ENCODE measurements at places on chromosomes 13 and 19.

DNA sequence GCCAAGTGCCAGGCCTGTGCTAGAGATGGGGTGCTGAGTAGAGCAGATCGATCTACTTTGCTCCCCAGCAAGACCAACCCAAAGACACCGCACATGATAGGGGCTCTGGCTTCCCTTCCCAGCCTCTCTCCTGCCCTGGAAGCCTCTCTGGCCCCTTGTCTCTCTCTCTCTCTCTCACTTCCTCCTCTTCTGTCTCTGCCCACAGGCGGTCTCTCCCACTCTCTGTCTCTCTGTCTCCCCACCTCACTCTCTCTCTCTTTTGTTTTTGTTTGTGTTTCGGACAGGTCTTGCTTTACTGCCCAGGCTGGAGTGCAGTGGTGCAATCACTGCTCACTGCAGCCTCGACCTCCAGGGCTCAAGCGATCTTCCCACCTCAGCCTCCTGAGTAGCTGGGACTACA is 1.3 kb downstream of the SELENOV start:
- DNase-seq: no peak

GRCh38 chr13:110001670-110002275 is 215.4 kb upstream of the IRS2 start:
- no peak for DNase-seq

DNA sequence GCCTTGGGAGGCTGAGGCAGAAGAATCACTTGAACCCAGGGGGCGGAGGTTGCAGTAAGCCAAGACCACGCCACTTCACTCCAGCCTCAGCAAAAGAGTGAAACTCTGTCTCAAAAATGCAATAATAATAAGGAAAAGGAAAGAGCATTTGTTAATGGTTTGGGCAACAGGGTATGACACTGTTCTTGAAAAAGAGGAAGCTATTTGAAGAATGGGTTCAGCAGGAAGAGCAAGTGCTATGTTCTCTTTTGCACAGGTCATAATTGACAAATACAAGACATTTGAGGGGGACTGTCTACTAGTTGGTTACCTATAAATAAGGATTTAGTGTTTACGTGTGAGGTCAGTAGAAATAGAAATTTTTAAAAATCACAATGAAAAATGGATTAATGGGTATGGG is 218.3 kb downstream of the DCT start:
- no peak for DNase-seq

GRCh38 chr13:88617176-88617575 is 946.0 kb downstream of the SLITRK5 start:
- DNase-seq: no peak

DNA sequence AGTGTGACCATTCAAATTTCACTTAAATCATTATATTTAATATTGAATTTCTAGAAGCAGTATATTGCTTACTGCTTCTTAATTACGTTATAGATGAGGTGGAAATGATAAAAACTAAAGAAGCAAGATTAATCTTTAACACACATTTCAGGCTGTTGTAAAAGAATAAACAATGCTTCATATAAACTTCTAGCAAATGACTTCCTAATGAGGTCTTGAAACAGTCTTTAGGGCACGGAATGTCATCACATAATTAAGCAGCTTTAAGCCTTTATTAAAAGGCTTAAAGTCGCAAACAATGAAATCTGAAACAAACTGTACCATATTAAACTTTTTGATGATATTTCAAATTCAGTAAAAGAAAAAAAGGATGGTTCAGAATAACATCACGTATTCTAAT is 1.9 kb downstream of the SLITRK6 start:
- no peak for DNase-seq

DNA sequence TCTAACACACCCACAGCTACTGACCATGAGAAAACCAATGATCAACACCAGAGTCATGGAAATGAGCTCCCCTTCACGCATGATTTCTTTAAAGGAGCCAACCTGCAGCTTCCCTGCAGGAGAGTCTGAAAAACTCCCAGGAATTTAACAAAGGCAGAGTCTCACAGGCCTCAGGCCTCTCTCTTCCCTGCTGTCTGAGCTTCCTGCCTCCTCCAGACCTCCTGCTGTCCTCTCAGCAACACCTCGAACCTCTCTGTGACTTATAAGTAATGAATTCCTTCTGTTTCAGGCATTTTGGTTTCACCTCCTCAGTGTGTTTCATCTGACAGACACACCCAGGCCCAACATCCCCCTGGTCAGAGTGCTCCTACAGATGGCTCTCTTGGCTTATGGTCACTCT is 1044.4 kb downstream of the UQCRFS1 start:
- peak; percentile 15 for DNase-seq

GRCh38 chr19:6736917-6737283 is 480 bp downstream of the GPR108 start:
- DNase-seq: no peak

GRCh38 chr13:36959456-36960116 is 39.5 kb upstream of the SMAD9 start:
- no peak for DNase-seq

DNA sequence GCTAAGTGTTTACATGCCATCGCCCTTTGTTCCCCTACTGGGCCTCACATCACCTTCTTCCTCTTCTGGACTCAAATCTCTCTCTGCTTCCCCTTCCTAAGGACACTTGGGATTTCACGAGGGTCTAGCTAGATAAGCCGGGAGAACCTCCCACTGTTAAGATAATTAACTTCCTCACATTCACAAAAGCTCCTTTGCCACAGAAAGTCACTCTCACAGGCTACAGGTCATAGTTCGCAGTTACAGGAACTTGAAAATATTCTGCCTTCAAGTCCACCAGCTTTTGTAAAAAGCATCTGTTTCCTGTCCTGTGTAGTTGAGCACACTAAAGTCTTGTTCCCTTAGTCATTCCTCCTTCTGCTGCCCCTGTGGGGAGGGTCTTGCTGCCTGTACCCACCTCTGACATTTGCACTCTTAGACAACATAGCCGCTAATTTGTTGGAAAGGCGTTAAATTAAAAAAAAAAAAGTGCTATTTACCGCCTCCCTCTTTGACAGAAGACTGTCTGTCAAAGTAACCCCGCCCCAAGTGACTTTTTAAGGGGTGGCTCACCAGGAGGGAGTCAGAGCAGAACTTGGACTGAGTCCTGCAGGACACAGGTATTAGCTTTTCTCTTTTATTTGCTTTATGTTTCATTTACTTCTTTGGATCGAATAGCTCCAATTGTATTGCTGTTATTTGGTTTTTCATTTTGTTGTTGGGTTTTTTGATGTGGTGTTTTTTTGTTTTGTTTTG is 26.8 kb upstream of the CEACAM21 start:
- no peak for DNase-seq

DNA sequence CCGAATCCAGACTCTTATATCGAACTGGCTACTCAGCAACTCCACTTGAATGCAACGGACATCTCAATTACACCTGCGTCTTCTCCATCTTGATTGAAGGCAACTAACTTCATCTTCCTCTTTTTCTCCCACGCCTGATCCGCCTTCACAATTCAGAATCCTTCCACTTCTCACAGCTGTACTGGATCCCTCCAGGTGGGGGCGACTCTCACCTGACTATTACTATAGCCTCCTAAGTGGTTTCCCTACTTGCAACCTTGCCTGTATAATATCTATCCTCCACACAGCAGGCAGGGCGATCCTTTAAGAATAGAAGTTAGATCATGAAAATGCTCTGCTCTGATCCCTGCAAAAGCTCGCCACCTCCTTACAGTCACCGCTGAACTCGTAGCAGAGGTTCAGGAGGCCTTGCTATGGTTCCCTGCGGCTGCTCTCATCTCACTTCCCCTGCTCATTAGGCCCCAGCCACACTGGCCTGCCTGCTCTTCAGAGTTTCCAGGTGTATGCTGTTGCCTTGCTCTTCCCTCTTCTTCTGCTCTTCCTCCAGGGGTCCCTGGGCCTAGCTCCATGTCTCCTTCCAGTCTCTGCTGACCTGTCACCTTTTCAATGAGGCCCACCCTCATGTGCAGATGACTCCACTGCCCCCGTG is 31.9 kb downstream of the RFXAP start:
- peak; percentile 7 for DNase-seq

DNA sequence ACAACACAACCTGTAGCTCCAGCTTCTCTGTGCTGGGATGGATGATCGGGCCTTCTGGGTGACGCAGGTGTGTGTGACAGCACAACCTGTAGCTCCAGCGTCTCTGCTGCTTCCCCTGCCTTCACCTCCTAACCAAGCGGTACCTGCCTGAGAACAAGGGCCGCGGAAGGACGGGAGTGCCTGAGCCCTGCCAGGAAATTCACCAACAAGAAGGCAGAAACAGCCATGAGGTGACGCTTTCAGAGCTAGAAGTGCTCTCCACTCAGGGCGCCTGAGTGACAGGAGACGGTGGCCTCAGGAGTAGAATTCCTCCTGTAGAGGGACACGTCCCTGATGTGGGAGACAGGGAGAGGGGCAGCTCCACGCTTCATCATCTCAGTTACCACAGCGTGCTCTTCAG is 17.4 kb downstream of the ZNF331 start:
- no peak for DNase-seq

DNA sequence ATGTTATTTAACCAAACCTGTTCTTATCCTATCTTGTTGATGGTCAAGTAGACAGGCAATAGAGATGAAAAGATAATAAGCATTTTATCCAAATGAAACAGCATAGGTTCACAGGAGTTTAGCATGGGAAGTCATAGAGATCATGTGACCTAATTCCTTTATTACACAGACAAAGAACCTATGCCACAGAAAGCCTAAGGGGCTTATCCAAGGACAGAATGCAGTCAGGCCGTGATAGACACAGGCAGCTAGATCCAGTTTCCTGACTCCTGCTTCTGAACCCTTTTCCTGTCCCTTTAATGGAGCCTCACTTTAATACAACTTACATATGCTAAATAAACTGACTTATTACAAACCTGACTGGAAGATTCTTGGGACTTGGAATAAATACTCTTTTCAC is 532.1 kb downstream of the IRS2 start:
- no peak for DNase-seq

DNA sequence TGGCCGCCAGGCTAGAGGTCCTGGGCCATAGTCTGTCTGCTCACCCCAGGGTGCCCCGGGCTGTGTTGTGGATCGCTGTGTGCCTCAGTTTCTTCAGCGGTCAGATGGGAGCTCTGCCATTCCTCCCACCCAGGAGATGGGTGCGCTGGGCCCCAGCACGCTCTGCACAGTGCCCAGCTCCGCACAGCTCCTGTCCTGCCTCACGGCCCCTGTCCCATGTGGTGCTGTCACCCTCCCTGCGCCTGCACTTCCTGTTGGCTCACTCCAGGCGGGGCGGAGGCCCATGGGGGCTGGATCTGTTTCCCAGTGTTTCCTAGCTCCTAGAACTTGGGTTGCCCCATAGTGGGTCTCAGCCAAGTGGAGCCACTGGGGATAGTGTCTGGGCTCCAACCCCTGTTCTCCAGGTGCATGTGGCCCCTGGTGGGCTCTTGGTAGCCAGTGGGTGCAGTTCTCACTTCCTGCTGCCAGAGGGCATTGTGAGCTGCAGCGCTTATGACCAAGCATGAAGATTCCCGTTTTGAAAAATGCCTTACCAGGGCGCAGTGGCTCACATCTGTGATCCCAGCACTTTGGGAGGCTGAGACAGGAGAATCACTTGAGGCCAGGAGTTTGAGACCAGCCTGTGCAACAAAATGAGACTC is 69.8 kb downstream of the KDM4B start:
- DNase-seq: peak; percentile 10

GRCh38 chr13:76481738-76482137 is 404.5 kb downstream of the KCTD12 start:
- DNase-seq: no peak

DNA sequence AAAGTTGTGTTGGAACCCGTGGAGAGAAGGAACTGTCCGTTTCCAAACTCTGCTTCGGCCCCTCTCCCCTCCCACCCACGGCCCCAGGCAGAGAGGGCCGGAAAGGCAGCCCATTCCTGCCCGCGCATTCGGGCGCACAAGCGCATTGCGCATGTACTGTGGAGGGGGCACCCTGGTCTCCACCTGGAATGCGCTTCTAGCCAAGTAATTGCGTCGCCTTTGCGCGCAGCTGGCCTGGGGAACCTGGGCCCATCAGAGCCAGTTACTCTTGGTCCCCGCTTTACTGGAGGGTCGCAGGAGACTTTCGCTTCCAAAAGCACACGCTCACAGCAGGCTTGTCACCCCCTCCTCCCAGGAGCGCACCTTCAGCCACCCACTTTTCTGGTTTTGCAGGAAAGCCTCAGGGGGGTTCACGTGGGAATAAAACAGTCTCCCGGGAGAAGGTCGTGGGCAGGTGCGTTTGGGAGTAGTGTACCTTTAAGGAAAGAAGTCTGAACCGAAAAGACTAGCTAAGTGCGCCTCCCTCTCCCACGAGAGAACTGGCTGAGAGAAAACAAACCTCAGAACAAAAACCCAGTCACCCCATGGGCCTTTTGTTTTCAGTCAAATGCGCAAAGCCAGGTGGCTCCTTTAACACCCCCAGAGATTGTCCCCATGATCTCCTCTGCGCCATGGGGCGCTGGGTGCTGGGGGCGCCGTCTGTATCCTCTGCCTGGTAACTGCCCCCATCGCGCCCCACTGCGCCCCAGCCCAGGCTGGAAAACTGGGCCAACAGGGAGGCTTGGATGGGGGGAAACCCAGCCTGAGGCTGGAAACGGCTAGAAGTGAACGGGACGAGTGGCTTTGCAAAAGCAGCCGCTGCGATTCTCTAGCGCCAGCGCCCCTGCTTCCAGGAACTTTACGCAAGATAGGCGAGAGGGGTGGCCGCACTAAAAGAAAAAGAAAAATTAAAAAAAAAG is 28.5 kb downstream of the GSX1 start:
- no peak for DNase-seq

GRCh38 chr19:38734176-38734425 is 10.2 kb downstream of the CAPN12 start:
- DNase-seq: no peak

GRCh38 chr13:52383366-52383765 is 22.6 kb downstream of the THSD1 start:
- DNase-seq: no peak

- no peak for DNase-seq
These were observed 290.0 kb downstream of the PCDH9 start for GRCh38 chr13:66940113-66940512.

GRCh38 chr13:39684531-39685137 is 29.2 kb downstream of the COG6 start:
- peak; percentile 8 for DNase-seq

DNA sequence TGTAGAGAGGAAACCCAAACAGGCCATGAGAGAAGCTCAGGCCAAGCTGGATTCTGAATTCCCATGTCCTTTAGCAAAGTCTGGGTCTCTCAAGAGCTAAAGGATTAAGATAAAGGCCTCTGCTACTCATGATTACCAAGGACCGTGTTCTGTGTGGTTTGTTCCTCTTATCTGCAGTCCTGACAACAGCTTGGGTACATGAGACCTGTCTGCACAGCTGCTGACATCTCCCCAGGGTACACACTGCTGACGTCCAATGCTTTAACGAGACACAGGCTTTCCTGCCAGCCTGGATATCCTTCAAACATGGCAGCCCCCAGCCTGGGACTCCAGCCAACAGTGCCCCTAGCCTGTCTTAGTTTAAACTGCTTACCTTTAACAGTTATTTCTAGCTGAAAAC is 211.0 kb downstream of the SLC7A1 start:
- DNase-seq: no peak

DNA sequence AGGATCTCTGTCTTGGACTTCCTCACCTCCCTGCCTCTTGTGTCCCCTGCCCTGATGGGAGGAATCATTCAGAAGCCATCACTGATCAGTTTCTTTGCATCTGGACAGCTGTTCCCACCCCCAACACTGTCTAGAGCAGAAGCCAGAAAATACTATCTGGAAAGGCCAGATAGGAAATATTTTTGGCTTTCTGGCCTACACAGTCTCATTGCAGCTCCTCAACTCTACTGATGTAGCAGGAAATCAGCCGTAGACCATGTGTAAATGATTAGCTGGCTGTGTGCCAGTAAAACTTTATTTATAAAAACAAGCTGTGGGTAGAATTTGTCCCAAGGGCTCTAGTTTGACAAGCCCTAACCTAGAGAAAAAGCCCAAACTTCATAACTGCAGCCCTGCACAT is 5.6 kb downstream of the SIGLEC7 start:
- DNase-seq: no peak

- DNase-seq: no peak
These were observed 19.1 kb downstream of the PEX11G start for GRCh38 chr19:7469669-7470285.

Data from NCI-H345 (cell line).